ENCODE measurements at places on chromosomes 2 and 18.

DNA sequence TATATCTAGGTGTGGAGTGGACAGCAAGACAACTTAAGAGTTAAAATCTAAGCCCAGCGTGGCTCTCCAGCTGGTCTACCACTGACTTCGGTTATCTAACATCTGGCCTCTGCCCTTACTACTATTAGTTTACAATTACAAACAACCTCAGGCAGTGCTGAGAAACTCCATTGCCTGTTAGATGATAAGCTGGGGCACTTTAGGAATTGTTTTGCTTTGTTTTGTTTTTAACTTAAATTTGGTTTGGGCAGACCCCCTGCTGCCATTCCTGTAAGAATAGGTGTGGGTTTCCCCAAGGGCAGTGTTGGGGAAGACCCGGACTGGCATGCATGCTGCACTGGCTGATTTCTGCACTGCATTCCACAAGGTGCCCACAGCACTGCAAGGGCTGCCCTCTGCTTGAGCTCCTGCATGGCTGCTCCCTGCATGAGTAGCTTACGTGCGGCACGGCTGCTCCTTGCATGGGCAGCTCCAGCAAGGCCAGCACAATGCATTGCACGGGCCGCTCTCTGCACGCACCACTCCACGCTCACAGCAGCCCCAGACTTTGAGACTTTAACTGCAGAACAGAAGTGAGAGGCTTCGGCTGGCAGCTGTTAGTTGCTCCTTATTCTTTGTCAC, 74.2 kb upstream of the SERTAD2 start:
- DNase-seq, result no peak

GRCh38 chr2:44285174-44285573, 9.9 kb downstream of the SLC3A1 start:
- no peak for DNase-seq

DNA sequence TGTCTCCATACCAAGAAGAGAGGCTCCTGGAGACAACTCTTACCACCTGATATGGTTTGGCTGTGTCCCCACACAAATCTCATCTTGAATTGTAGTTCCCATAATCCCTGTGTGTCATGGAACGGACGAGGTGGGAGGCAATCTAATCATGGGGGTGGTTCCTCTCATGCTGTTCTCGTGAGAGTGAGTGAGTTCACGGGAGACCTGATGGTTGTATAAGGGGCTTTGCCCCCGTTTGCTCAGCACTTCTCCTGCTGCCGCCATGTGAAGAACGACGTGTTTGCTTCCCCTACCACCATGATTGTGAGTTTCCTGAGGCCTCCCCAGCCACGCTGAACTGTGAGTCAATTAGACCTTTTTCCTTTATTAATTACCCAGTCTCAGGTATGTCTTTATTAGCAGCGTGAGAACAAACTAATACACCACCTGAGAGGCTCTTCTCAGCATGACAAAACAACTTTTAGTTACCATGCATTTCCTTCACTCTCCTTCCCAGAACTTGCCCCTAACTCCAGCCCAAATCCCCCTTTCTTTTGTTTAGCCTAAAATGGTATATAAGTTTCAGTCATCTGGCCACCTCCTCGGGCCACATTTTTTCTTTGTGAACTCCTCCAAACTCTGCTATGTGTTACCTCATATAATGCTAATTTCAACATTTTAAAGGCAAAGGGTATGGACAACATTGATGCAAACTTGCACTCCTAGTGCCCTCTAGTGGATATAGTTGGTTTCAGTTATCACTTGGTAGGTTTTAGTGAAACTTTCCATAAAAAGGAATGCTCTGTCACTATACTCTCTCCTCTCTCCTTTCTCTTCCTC, 58.6 kb upstream of the SLC25A52 start:
- DNase-seq, result no peak

DNA sequence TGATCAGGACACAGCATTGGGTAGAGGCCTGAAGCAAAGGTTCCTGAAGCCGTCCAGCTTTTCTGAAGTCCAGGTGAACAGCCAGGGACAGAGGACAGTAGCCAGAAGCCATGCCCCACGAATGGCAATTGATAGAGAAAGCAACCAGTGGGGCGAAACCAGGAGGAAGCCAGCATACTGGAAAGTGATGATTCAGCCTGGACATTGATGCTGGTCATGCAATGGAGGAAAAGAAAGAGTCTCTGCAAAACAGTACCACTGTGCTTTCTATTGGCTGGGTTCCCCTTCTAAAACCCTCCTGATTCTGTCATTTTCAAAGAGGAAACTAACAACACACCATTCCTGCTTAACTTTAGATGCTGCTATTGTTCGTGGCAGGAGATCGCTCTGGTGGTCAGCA, 221.4 kb upstream of the EPAS1 start:
- no peak for DNase-seq

- DNase-seq, result no peak
These were observed 126.0 kb downstream of the PIGN start for GRCh38 chr18:62060820-62061219.

GRCh38 chr2:45675263-45675812, 23.9 kb downstream of the PRKCE start:
- DNase-seq, result no peak

- no peak for DNase-seq
These were observed 50.6 kb upstream of the EML6 start for GRCh38 chr2:54672590-54673456.
